Stimulated activated CD8-positive, alpha-beta memory T cell treated with anti-CD3 and anti-CD28 coated beads, Interleukin-7, amount 100 ng/mL, for 1 hour (primary cell): ENCODE measurements at places on chromosomes 6 and 20.

GRCh38 chr6:138562691-138563090 is 63.4 kb upstream of the NHSL1 start:
- no peak for DNase-seq

DNA sequence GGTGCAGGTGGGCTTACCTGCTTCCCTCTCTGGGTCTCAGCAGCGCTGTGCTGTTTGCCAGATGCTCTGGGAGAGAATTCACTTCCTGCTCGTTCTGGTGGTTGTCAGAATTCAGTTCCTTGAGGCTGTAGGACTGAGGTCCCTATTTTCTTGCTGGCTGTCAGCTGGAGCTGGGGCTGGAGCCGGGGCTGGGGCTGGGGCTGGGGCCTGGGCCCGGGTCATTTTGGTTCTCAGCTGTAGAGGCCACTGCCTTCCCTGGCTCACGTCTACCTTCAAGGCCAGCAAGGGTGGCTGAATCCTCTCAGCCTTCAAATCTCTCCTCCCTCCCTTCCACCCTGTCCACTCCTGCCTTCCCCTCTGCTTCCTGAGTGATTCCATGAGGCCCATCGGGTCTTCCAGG is 16.8 kb upstream of the PHACTR3 start:
- DNase-seq, result no peak

- DNase-seq, result no peak
Observed at GRCh38 chr6:116060572-116061283, at the start of gene FRK. Gene FRK, minus strand, starts transcription at chr6:116060891. Its CDS starts 580 bp downstream, at chr6:116060311.

GRCh38 chr6:140566781-140567277 is 1192.4 kb upstream of the CITED2 start:
- no peak for DNase-seq

- no peak for DNase-seq
Observed at GRCh38 chr6:17967668-17968518, 19.5 kb downstream of the KIF13A start.

GRCh38 chr20:7924692-7925091 is 15.6 kb downstream of the HAO1 start:
- DNase-seq, result no peak

GRCh38 chr6:6925391-6926164 is 182.2 kb upstream of the RREB1 start:
- no peak for DNase-seq

GRCh38 chr6:125961117-125961516 is 4.5 kb downstream of the HINT3 start:
- no peak for DNase-seq

DNA sequence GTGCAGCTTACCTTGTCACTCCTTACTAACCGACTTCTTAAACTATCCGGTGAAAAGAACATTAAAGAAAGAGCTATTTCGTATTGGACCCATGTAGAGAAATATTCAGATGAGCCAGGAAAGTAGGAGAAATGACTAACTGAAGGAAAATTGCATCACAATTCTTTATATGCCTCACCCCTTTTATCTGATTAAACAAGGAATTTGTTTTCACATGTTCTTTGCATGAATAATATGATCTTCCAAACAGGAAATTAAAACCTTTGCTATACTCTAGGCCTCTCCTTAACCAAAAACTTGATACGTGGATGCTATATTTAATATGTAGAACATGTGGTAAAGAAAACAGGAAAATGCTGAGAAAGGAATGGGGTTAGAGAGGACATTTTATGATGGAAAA is 41.9 kb upstream of the LRRC1 start:
- DNase-seq, result no peak

DNA sequence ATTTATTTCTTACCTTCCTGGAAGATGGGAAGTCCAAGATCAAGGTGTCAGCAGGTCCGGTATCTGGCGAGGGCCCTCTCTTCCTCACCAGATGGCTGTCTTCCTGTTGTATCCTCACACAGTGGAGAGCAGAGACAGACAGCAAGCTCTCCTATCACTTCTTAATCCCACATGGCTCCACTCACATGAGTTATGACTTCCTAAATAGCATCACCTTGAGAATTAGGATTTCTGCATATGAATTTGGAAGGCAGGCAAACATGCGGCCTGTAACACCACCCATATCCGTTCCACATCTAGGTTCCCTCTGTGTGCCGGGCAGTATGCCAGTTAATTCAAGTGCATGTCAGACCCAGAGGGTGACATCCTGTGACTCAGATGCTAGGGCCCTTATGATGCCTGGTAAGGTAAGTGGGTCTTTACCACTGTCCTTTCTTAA is 2.1 kb downstream of the RAET1E start:
- no peak for DNase-seq

DNA sequence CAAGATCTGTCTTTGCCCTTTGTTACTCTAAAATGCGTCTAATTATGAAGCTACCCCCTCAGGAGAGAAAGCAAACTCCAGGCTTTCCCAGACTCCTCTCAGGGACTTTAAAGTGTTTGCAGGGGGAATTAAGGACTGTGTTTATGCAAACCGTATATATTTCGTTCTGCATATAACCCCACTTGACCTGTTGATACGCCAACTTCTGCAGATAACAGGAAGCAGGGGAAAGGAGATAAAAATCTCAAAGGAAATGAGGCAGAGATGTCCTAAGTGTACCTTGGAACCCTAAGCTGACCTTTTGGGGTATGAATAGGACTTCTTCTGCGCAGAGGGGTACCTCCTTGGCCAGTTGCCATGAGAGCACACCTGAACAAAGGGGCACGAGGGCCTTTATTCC is 8.1 kb downstream of the SYCP2L start:
- no peak for DNase-seq

DNA sequence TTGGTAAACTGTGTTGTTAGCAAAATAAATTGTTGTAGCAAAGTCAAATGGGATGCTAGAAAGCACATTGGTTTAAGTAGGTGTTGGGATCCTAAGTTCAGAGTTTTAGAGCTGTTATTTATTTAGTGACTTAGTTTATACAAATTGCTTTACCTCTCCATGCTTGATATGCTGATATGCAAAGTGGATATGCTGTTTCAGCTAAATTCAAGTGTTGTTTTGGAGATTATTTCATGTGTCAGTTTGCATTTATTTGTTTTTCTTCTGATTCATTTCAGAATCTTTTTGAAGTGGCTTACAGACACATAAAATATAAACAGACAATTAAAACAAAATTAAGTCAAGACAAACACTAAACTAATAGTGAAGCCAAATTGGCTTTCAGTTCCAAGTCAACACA is 203.5 kb downstream of the ADGRB3 start:
- DNase-seq, result no peak
